Omental fat pad (tissue), 4 donors: ENCODE measurements at places on chromosomes 16 and 17.

GRCh38 chr17:31492880-31493655, 101.6 kb downstream of the RAB11FIP4 start:
- no peak for DNase-seq

GRCh38 chr16:17691106-17691898, 220.5 kb upstream of the XYLT1 start:
- no peak for DNase-seq

DNA sequence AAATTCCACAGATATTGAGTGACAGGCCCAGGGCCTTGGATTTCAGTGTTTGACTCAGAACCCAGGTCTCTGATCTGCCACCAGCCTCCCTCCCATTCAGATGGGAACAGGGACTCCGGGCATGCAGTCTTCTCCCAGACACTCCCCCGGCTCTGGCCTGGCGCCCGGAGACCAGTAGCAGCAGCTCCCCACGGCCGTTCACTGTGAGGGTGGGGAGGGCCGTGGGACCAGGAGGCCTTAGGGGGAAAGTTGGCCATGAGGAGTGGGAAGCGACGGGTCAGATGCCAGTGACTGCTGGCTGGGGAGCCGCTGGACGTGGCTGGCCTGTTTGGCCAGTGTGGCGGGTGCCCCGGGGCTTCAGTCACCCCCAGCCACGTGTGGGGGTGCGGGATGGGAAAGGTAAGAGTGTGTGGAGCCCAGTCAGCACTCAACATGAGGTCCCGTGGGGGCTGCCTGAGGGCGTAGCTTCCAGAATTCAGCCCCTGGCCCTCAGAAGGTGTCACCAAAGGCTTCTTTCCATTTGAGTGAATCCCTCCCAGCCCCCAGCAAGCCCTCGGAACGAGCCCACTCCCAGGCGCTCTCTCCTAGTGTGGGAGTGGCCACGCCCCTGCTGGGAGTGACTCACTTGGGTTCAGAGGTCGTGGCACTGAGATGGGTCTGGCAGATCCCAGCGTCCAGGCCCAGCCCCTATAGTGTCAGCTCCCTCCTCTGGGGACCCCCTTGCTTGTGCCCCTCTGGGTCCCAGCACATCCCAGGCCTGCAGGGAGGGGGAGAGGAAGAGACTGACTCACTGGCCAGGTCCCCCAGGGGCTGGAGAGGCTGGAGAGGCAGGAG, 309.4 kb downstream of the SEC14L1 start:
- no peak for DNase-seq

DNA sequence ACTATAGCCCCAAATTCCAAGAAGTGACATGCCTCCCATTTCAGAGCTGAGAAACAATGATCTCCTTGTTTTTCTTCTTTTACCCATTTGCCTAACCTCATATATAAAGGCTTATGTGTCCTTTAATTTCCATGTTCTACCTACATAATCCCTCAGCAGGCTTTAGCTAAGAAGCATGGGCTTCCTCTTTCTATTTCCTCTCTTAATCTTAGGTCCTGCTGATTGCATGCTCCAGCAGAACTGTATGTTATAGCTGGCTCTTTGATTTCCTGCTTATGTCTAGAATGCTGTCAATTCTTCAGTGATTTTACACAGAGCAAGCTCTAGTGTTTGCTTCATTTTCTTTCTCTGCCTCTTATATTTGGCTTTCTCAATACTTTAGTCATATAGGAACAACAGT, 151.7 kb upstream of the COX10 start:
- no peak for DNase-seq

- no peak for DNase-seq
Observed at GRCh38 chr17:21252289-21252795, 868 bp downstream of the NATD1 start.
